A549 treated with RU486 at 1 μM for 4 hours (cell line): ENCODE measurements at places on chromosomes 12 and 14. TPM values are rescaled to one million over a fixed set of nuclear protein-coding genes. Genes with fewer than 3 reads are reported as not detected.

Gene LARP4
- total RNA-seq, result 28.5 to 45.8 TPM (median 42.0 TPM) in 5 replicates

Gene AMN
- 0.21 to 0.64 TPM (median 0.43 TPM) in 5 replicates for total RNA-seq

Gene EGLN3
- 4.1 to 6.0 TPM (median 4.5 TPM) in 5 replicates for total RNA-seq

Gene NGB
- not detected in 5 replicates for total RNA-seq

Gene PTPN6
- total RNA-seq, result 9.5 to 14.0 TPM (median 11.9 TPM) in 5 replicates

Gene ST8SIA1
- total RNA-seq, result 0.16 TPM in 1 of 5 replicates, not detected in the others

Gene CDCA3
- total RNA-seq, result 77.3 to 87.9 TPM (median 81.9 TPM) in 5 replicates

Gene AQP6
- not detected in 5 replicates for total RNA-seq

Gene CCDC177
- not detected in 5 replicates for total RNA-seq

Gene PPP1R1A
- 0.09 to 0.10 TPM in 2 of 5 replicates, not detected in the others for total RNA-seq

Gene MYO1H
- not detected in 5 replicates for total RNA-seq

Gene GABARAPL1
- total RNA-seq, result 31.2 to 48.6 TPM (median 43.5 TPM) in 5 replicates

Gene STYK1
- total RNA-seq, result 0.14 to 0.63 TPM (median 0.35 TPM) in 5 replicates

Gene SLC17A8
- 0.02 TPM in 1 of 5 replicates, not detected in the others for total RNA-seq

Gene SYCP3
- 0.13 TPM in 1 of 5 replicates, not detected in the others for total RNA-seq

Gene RBP5
- not detected in 5 replicates for total RNA-seq

Gene TMEM19
- 28.9 to 36.1 TPM (median 34.3 TPM) in 5 replicates for total RNA-seq

Gene OR11G2
- not detected in 5 replicates for total RNA-seq

Gene B3GNT4
- total RNA-seq, result 0.21 to 0.80 TPM (median 0.53 TPM) in 5 replicates

Gene TMTC2
- total RNA-seq, result 0.77 to 1.2 TPM (median 0.83 TPM) in 5 replicates

Gene SPRYD3
- total RNA-seq, result 32.4 to 37.0 TPM (median 36.1 TPM) in 5 replicates

Gene MMP19
- 0.13 to 4.5 TPM (median 0.17 TPM) in 5 replicates for total RNA-seq

Gene AVPR1A
- total RNA-seq, result not detected in 5 replicates

Gene RPAP3
- 20.1 to 64.7 TPM (median 45.0 TPM) in 5 replicates for total RNA-seq

Gene FIGNL2
- 0.22 to 0.41 TPM (median 0.30 TPM) in 5 replicates for total RNA-seq

Gene GRIP1
- 3.0 to 7.8 TPM (median 4.3 TPM) in 5 replicates for total RNA-seq

Gene LYZ
- total RNA-seq, result 0.73 to 2.2 TPM in 2 of 5 replicates, not detected in the others

Gene ADCY6
- total RNA-seq, result 10.1 to 16.3 TPM (median 15.7 TPM) in 5 replicates

Gene TSPAN9
- 18.7 to 30.3 TPM (median 22.9 TPM) in 5 replicates for total RNA-seq

Gene GPD1
- 0.12 to 0.40 TPM (median 0.25 TPM) in 5 replicates for total RNA-seq

Gene KRT83
- 2.5 to 6.9 TPM (median 5.9 TPM) in 5 replicates for total RNA-seq

Gene FGF23
- not detected in 5 replicates for total RNA-seq

Gene BIN2
- 0.12 to 0.21 TPM (median 0.15 TPM) in 4 of 5 replicates, not detected in the other for total RNA-seq

Gene ABCC9
- total RNA-seq, result 0.02 TPM in 1 of 5 replicates, not detected in the others

Gene EXD2
- total RNA-seq, result 8.9 to 13.8 TPM (median 12.9 TPM) in 5 replicates
